ENCODE measurements at places on chromosomes 3 and 15. TPM values are rescaled to one million over a fixed set of nuclear protein-coding genes. Genes with fewer than 3 reads are reported as not detected.

The CPLX3 gene
- not detected for polyA plus RNA-seq

The PTH1R gene
- 3.6 TPM for polyA plus RNA-seq

The KBTBD12 gene
- 1.3 TPM for polyA plus RNA-seq

The CCR4 gene
- not detected for polyA plus RNA-seq

The ARNT2 gene
- 2.7 TPM for polyA plus RNA-seq
